ENCODE measurements at places on chromosomes 2 and 18. TPM values are rescaled to one million over a fixed set of nuclear protein-coding genes. Genes with fewer than 3 reads are reported as not detected.

LRP2 gene
- not detected for total RNA-seq

ZNF396 gene
- 2.1 TPM for total RNA-seq

IL1F10 gene
- not detected for total RNA-seq

FNDC4 gene
- total RNA-seq = 15.2 TPM

DCDC2C gene
- not detected for total RNA-seq

MFF gene
- 108 TPM for total RNA-seq
